GM19239 (cell line): ENCODE measurements at places on chromosomes 3 and 15.
A peak's percentile ranks its signal among the peaks of the same experiment; 100 is the strongest.

DNA sequence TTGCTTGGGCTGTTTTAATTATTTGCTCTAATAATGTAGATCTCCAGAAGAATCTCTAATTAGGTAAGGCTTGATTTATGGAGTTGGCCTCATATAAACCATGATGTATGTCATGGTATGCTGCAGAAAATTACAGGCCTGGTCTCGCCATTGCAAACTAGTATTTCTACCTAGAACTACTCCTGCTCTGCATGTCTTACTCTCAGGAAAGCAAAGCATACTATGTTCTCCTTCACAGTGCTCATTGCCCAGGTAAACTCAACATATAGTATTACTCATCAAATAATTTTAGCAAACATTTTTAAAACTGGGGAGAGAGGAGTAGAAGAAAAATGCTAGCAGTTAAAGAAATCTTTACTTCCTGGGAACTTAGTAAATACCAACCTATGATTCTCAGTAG, 90.7 kb downstream of the FILIP1L start:
- no peak for DNase-seq

DNA sequence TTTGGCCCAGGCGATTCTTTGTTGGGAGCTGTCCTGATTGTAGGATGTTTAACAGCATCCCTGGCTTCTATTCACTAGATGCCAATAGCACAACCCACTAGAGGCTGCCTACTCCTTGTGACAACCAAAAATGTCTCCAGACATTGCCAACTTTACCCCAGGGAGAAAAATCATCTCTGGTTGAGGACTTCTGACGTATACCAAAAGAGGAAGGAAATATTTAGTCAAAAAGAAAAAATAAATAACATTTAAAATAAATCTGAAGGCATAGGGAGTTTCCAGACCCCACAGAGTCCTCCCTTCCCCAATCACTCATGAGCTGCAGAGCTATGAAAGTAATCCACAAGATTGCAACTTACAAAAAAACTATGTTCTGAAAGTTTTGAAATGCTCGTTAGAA, 61.0 kb downstream of the MECOM start:
- no peak for DNase-seq

GRCh38 chr3:129308636-129309035, 30.0 kb downstream of the HMCES start:
- DNase-seq: no peak

- no peak for DNase-seq
Measured at GRCh38 chr3:81393251-81393650, 368.2 kb downstream of the GBE1 start.

GRCh38 chr3:126441256-126441880, 34.3 kb downstream of the ZXDC start:
- no peak for DNase-seq

DNA sequence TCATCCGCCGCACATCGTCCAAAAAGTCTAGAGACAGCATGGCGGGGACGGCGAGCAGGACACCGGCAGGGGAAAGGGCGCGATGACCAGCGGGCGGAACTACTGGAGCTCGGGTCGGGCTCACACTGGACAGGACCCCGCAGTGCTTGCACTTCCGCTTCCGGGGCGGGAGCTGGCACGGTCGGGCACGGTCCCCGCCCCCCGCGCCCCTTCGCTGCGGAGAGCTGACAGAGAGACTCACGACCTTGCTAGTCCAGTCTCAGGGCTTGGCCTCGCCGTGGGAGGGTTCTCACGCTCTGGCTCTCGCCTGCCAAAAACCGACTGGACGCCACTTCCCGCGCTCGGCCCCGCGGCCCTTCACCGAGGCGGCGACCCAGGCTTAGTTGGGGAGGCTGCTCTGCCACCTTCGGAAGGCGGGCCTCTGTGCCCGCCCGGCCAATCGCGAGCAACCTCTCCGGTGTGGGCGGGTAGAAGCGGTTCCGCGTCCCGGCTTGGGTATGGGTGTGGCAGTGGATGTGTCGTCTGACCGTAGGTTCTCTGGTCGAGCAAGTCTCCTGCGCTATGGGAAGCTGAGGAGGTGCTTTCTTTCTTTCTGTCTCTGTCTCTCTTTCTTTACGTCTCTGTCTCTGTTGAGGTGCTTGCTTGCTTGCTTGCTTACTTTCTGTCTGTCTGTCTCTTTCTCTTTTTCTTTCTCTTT, at the start of gene SEC11A:
TSS of gene SEC11A (minus strand) at position 104 of the 697 bp plus-strand sequence. CDS start at position 40, 64 bp downstream.
- peak; percentile 75 for DNase-seq

GRCh38 chr3:168659015-168659414, 563.3 kb upstream of the GOLIM4 start:
- no peak for DNase-seq

GRCh38 chr3:76585794-76586392, 454.0 kb upstream of the ROBO2 start:
- DNase-seq: no peak

DNA sequence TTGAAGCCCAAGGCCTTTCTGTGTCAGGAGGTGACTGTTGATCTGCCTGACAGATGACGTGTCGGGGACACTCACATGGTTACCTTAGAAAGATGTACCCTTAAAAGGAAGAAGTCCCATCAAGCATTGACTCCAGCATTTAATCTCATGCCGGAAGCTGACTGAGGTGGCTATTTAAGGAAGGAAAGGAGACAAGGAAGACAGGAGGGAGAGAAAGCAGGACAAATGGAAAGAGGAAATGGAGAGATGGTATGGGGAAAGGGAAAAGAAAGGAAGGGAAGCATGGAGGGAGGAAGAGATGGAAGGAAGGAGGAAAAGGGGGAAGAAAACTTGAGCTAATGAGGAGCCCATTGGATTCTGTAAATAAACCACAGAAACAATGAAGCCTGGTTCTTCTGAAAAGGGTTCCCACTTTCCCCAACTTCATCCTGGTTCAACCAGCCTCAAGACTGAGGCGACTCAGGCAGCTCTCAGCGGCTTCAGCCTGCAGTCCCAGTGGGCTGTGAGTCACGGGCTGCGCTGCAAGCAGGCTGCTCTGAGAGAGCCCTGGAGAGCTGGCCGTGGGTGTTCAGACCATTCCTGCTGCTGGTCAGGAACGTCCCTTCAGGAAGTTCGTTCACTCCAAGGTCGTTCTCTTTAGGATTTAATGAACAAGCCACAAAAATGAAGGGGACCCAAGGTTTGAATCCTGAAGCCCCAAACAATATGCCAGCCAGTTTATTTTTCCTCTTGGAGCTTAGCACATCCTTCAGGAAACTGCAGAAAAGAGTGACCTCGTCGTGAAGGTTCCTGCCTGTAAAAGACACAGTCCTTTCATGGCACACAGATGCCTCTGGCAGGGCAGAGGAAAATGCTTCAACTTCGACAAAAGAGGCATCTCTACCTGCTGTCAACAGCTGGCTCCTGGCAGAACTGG, 69.6 kb upstream of the THBS1 start:
- DNase-seq: no peak

DNA sequence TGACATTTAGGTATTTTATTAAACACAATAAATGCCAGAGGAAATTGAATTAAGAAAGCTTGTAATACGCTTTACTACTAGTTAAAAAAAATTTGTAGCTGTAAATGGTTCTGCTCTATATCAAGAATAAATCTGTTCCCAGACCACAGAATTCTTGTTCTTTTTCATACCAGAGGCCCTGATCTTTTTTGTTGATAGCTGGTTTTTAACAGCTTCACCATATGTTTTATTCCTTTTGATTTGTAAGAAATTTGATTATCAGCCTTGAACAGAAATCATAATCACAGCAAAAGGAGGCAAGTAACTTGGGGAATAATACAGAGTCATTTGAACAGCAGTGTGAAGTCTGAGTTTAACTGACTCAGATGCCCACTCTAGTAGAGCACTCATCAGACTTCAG, 202.7 kb downstream of the CNTN4 start:
- no peak for DNase-seq

- DNase-seq: no peak
Measured at GRCh38 chr15:30794388-30794787, 109.3 kb upstream of the FAN1 start.

- DNase-seq: no peak
Measured at GRCh38 chr15:89003865-89004725, 84.2 kb upstream of the ABHD2 start.

GRCh38 chr15:85540085-85540797, 159.8 kb downstream of the AKAP13 start:
- DNase-seq: no peak

- DNase-seq: no peak
Measured at GRCh38 chr3:175185903-175186302, 326.8 kb downstream of the NAALADL2 start.

GRCh38 chr15:90097475-90097874, 4.8 kb downstream of the IDH2 start:
- no peak for DNase-seq

DNA sequence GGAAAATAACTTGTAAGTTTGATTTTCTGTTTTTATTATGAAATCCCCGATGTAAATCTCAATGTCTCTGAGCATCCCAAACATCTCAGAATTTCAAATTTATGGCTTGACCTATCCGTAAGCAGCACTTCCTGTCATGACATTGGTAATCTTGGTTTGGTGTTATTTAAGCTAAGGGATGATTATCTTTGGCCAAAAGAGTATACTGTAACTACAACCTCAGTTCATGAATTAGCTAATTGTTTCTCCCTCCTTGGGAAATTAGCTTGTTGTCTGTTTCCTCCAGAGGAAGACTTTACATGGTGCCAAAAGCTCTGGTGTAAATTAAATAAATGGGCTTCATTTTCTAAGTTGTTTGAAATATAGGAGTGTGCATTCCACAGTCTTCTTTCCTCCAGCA, 28.1 kb upstream of the SPRED1 start:
- DNase-seq: no peak

- DNase-seq: no peak
Measured at GRCh38 chr15:74293021-74293810, 57.1 kb downstream of the CCDC33 start.

DNA sequence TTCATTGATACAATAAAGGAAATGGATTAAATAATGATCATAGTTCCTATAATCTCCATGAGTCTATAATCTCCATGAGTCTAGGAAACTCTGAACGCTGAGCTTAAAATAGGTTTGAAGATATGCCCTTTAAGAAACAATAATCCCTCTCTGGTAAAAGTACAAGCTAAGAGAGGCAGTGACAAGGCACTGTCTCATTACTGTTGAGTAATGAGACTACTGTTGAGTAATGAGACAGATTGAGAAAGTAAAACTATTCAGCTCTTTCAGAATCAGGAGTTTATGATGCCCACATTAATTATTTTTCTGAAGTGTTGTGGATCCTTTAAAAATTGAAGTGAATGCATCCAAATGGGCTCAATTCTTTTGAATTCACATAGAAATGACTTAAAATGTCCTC, 235.5 kb upstream of the THRB start:
- DNase-seq: no peak

- no peak for DNase-seq
Measured at GRCh38 chr15:79006071-79006470, 61.2 kb upstream of the CTSH start.

- DNase-seq: no peak
Measured at GRCh38 chr15:60994963-60995475, 234.1 kb downstream of the RORA start.

GRCh38 chr3:54596087-54596486, 331.8 kb downstream of the LRTM1 start:
- DNase-seq: no peak

DNA sequence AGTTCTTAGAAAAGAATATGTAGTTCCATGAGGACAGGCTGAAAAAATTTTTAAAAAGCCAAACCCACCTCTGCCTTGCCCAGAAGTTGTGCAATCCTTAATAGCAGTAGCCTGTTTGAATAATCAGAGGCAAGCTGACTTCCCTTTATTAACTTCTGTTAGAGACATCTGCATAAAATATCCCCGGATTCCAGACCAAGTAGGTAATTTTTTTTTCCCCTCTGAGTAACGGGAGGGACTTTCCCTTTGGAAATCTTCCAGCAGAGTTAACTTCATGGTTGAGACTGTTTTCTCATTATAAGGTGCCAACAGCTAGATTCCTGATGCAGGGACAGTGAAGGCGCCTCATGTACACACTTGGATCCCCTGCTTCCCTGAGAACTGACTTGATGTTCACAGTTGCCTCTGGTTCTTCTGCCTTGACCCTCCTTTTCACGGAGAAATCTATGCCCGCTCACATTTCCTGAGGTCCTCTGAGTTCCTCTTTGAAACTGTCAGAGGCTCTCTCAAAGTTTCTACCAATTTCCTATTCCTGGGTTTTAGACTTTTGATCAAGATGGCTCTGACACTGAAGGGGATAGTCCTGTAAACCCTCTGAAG, 227.6 kb upstream of the BHLHE40 start:
- no peak for DNase-seq

GRCh38 chr3:36707623-36708409, 56.5 kb downstream of the DCLK3 start:
- no peak for DNase-seq

GRCh38 chr3:106058475-106058874, 189.7 kb upstream of the CBLB start:
- DNase-seq: no peak

DNA sequence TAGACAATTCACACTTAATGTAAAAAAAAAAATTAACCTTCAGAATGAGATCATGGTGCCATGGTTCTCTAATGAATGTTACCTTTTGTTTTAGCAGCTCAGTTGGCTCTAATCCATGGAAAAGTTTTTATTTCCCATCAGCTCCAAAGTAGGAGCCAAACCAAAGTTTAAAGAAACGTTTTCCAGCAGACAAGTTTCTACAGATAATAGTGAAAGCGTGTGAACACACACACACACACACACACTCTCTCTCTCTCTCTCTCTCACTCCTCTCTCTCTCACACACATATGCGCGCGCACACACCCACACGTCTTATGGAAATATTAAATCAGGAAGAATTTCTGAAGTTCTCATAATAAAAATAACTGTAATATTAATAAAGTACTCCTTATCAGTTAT, 46.9 kb downstream of the MBNL1 start:
- no peak for DNase-seq

GRCh38 chr3:126101521-126101982, 17.6 kb upstream of the SLC41A3 start:
- DNase-seq: no peak

- no peak for DNase-seq
Measured at GRCh38 chr15:74612677-74613076, 3.0 kb upstream of the CLK3 start.

GRCh38 chr3:166456286-166456685, 619.1 kb upstream of the BCHE start:
- DNase-seq: no peak

DNA sequence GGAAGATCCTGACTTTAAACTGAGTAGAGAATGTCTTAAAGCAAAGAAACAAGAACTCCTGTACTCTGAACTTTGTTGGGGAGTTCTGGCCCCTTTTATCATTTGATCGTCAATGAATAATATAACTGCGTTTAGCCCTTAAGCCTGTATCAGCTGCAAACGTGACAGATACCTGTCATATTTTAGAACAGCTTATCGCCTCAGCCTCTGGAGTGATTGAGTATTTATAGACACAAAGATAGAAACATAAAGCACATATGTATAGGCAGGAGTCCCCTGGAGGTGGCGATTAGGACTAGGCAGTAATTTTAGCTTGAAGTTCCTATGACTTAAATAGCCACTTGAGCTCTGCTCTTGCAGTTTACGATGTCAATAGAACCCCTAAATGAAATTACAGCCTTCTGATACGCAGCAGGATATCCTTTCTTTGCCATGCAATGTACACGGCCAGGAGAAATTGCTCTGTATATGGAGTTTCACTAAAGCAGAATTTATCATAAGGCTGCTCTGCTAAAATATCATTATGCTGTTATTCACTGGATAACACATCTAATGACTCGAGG, 321.8 kb downstream of the TIGIT start:
- DNase-seq: no peak
